ENCODE measurements at places on chromosomes 5 and 9. TPM values are rescaled to one million over a fixed set of nuclear protein-coding genes. Genes with fewer than 3 reads are reported as not detected.

DNA sequence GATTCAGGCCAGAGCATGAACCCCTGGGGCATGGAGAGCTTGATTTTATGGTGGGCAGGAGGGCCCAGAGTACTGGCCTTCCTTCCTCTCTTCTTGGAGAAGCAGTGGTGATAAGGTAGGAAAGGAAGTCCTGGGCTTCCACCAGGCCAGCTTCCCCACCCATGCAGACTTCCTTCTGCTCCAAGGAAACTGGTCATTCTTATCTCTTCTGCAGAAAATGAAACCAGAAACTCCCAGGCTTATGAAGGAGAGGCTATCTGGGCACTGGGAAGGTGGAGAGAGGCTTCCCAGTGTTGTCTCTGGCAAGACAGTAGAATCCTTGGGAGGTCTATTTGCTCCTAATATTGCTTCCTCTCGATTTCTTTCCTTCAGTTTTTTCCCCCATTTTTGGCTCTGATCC is 110.5 kb upstream of the EQTN start:
- H3K27ac ChIP-seq, result no peak overlapping the region
- H3K4me1 ChIP-seq, result no peaks in the 10 kb centered on the region
- no peak overlapping the region for H3K4me3 ChIP-seq

Gene RNF183
- not detected for total RNA-seq

DNA sequence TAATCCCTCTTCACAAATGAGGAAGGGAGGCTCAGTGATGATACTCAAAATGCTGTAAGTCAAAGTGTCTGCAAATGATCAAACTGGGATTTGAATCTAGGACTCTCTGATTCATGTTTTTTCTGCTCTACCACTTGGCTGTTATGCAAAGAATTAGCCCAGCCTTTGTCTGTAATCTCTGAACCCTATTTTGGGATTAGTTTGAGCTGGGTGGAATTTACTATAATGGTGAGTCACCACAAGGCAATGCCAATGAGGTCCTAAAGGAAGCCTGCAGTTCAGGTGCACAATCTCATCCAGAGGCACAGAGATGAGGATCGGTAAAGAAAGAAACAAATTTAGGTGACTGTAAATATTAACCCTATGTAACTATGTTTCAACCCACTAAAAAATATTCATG is 29.2 kb downstream of the RFK start:
- H3K4me1 ChIP-seq, result peaks cover 18% of the 10 kb centered on the region
- H3K27me3 ChIP-seq, result no peaks in the 10 kb centered on the region
- DNase-seq, result no peak
- H3K36me3 ChIP-seq, result no peaks in the 10 kb centered on the region

GRCh38 chr9:77554586-77555105 is 93.5 kb downstream of the GNA14 start:
- no peak overlapping the region for H3K4me3 ChIP-seq
- no peak overlapping the region for H3K27ac ChIP-seq
- no peaks in the 10 kb centered on the region for H3K4me1 ChIP-seq
- DNase-seq, result no peak

Gene LPAR1
- 13.0 TPM for total RNA-seq

Gene CDC20B
- not detected for total RNA-seq

Gene ZER1
- total RNA-seq, result 25.7 TPM

Gene SET
- total RNA-seq, result 87.2 TPM

DNA sequence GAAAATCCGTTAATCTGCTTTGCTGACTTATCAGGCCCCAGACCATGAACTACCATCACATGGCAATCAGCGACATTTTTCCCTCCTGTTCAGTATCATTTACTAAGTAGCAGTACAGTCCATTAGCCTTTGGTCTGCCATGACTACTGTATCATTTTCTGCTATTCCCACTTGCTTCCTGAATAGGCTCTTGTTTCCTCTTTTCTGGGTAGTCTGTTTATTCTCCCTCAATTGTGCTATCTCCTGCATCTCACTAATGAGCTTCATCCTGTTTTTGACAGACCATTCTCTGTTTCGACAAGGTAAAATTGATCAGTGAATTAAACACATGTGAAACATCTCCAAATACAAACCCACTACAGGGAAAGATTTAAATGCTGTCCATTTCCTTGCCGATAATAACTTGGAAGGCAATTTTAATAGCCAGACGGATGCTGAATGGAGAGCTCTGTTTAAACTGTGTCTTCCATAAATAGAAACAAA is 263.5 kb upstream of the ANKRD55 start:
- H3K4me3 ChIP-seq, result no peak overlapping the region
- no peaks in the 10 kb centered on the region for H3K36me3 ChIP-seq
- no peaks in the 10 kb centered on the region for H3K27me3 ChIP-seq

DNA sequence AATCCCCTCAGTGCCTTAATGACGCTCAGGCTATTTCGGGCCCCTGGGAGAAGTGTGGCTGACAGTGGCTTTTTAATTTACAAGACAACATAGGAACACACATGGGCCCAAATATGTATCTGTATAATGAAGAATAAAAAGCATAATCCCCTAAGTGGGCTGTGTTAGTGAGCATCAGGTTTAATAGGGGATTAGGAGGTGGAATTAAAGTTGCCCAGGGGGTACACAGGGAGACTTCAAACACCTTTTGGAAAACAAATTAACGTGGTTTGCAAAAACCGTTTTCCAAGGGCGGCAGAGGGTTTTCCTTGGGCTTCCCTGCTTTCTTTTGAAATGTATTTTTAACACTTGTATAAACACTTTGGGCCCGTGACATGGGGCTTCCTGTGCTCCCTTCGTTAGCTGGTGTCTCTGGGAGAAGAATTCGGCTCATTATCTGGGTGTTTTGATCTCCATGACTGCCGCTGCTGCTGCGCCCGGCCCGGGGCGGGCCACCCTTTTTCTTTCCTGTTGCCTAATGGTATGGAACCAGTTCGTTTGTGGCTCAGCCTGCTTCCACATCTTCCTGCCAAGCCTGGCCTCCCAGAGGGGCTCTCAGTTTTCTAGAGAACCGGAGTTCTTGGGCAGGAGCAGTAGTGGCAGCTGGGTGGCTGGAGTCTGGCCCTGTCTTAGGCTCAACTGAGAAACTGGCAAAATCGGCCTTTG is 173.0 kb downstream of the MACROH2A1 start:
- H3K4me3 ChIP-seq, result no peak overlapping the region
- no peaks in the 10 kb centered on the region for H3K4me1 ChIP-seq
- peak; percentile 2 for DNase-seq
- no peaks in the 10 kb centered on the region for H3K36me3 ChIP-seq
- no peaks in the 10 kb centered on the region for H3K27me3 ChIP-seq
- no peak overlapping the region for H3K27ac ChIP-seq

Gene GRIA1
- total RNA-seq, result 2.6 TPM

GRCh38 chr9:76926324-76926741 is 20.4 kb upstream of the PRUNE2 start:
- no peak for DNase-seq
- no peaks in the 10 kb centered on the region for H3K4me1 ChIP-seq
- H3K36me3 ChIP-seq, result no peaks in the 10 kb centered on the region
- H3K27me3 ChIP-seq, result no peaks in the 10 kb centered on the region
- H3K27ac ChIP-seq, result no peak overlapping the region
- no peak overlapping the region for H3K4me3 ChIP-seq

Gene ENHO
- not detected for total RNA-seq

DNA sequence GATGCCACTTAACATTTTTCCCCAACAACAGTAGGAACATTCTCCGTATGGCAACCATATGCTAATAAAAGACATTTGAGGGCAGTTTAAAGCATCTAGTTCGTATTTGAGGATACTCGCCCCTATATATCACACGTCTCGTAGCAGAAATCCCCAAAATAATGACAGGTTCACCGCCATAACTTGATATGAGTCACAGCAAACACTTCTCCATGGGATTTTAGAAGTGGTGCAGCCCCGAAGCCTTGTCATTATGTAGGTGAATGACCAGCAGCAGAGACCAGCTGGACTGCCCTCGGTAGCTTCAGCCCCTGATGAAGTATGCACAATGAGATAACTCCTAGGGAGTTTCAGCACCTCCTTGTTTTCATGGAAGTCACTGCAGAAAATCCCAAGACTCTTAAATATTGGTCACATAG is 2.0 kb downstream of the CTNND2 start:
- peak overlapping the region; percentile 69 for H3K27ac ChIP-seq
- peak; percentile 40 for DNase-seq
- H3K4me1 ChIP-seq, result peaks cover 38% of the 10 kb centered on the region
- H3K36me3 ChIP-seq, result no peaks in the 10 kb centered on the region
- peak overlapping the region; percentile 11 for H3K4me3 ChIP-seq
- no peaks in the 10 kb centered on the region for H3K27me3 ChIP-seq

Gene GFI1B
- not detected for total RNA-seq

DNA sequence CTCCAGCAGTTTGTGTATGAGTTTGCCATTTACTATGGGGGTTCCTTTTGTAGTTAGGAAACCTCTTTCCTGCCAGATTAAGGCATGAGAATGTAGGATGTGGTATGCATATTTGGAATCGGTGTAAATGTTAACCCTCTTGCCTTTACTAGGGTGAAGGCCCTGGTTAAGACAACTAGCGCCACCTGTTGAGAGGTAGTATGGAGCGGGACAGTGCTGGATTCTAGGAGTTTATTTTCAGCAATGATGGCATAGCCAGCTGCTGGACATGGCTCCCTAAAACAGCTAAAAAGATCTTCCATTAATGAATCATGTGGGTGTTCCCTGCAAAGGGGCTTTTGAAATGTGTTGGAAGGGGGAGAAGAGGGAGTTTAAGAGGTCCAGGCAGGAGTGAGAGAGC is 30.7 kb upstream of the GPX3 start:
- no peak overlapping the region for H3K27ac ChIP-seq
- H3K4me3 ChIP-seq, result no peak overlapping the region
- H3K36me3 ChIP-seq, result no peaks in the 10 kb centered on the region
- DNase-seq, result no peak

Gene SYNPO
- total RNA-seq, result 18.4 TPM

- no peaks in the 10 kb centered on the region for H3K27me3 ChIP-seq
- DNase-seq, result peak; percentile 17
- H3K36me3 ChIP-seq, result no peaks in the 10 kb centered on the region
- no peaks in the 10 kb centered on the region for H3K4me1 ChIP-seq
- no peak overlapping the region for H3K27ac ChIP-seq
Measured at GRCh38 chr9:90774682-90775081, 26.9 kb upstream of the SYK start.

GRCh38 chr9:114486205-114486963 is 18.9 kb downstream of the WHRN start:
- no peaks in the 10 kb centered on the region for H3K27me3 ChIP-seq
- H3K27ac ChIP-seq, result no peak overlapping the region
- no peaks in the 10 kb centered on the region for H3K36me3 ChIP-seq
- H3K4me3 ChIP-seq, result no peak overlapping the region
- DNase-seq, result no peak
- H3K4me1 ChIP-seq, result peaks cover 5% of the 10 kb centered on the region

Gene ANKRD34B
- total RNA-seq, result not detected

DNA sequence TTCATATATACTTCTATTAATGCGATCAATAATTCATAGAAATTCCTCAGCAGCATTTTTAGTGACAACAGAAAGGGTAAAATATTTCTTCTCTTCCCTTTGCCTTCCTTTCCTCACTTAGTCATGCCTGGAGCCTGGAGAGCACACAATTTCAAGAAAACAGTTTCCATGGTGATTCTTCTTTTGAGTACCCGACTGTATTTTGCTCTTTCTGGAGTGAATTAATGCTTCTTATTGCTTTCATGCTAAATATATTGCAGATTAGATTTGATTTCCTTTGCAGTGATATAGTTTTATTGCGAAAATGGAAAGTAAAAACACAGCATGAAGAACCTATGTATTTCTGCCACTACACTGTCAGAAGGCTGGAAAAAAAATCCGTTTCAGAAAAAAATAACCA is 153.5 kb downstream of the PPP2R2B start:
- H3K27ac ChIP-seq, result no peak overlapping the region
- no peaks in the 10 kb centered on the region for H3K27me3 ChIP-seq
- no peak for DNase-seq
- H3K4me3 ChIP-seq, result no peak overlapping the region

GRCh38 chr5:8062521-8062920 is 193.6 kb downstream of the MTRR start:
- H3K27me3 ChIP-seq, result no peaks in the 10 kb centered on the region
- no peak overlapping the region for H3K4me3 ChIP-seq
- no peaks in the 10 kb centered on the region for H3K4me1 ChIP-seq

Gene JAK2
- 11.7 TPM for total RNA-seq

DNA sequence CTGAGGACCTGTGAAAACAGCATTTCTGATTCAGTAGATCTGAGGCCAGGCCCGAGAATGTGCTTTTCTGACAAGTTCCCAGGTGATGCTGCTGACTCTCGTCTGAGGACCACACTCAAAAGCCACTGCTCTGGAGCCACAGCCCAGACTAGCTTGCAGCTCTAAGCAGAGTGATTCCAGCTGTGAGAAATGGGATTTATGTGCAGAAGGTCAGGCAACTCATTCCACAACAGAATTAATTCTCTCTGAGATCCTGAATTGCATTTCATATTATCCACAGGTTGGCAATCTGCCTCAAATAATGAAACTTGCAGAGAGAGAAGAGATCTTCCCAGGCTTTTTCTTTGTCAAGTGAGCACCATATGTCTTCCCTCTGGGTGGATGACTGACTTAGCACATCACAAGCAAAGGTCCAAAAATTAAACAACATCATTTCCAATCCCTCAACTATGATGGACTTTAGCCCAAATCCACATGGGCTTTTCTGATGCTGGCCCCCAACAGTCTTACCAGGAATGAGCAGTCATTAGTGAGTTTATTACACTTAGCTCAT is 140.2 kb downstream of the ALDH1A1 start:
- H3K4me3 ChIP-seq, result no peak overlapping the region
- no peak overlapping the region for H3K27ac ChIP-seq
- H3K27me3 ChIP-seq, result no peaks in the 10 kb centered on the region
- no peak for DNase-seq
- H3K36me3 ChIP-seq, result no peaks in the 10 kb centered on the region

DNA sequence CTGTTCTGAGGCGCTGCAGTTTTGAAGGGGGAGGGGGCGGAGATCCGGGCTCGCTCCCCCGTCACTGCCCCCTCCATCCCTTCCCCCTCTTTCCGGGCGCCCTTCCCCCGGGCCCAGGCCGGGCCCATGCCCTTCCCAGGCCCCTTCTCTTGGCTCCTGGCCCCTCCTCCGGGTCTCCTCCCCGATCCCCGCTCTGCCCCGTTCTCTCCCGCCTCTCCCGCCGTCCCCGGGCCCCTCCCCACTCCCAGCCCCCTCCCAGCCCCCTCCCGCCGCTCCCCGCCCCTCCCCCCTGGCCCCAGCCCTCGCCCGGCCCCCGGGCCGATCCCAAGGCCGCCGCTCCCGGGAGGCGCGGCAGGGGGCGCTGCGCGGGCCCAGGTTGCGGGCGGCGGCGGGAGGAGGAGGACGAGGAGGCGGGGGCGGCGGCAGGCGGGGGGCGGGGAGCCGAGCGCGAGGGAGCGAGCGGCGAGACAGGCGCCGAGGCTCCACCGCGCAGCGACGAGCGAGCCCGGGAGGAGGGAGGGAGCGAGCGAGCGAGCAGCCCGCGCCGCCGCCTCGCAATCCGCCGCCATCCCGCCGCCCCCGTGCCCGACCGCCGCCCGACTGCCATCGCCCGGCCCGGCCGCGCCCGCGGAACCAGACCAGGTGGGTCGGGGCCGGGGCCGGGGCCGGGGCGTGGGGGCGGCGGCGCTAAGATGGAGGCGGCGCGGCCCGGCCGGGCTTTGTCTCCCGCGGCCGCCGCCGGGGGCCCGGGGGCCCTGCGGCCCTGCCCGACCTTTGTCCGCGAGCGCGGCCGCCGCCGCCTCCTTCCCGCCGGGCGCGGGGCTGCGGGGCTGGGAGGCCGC is at the start of gene PRRC2B:
Gene PRRC2B, plus strand, starts transcription at position 465 of the 842 bp plus-strand sequence. CDS start 36,059 bp downstream, outside the sequence.
- peak within 1 kb of the TSS; percentile 72 for H3K4me3 ChIP-seq
- no peaks in the 10 kb centered on the region for H3K27me3 ChIP-seq
- H3K4me1 ChIP-seq, result peaks cover 57% of the 10 kb centered on the region
- peak; percentile 88 for DNase-seq
- no peaks in the 10 kb centered on the region for H3K36me3 ChIP-seq
- peak within 1 kb of the TSS; percentile 98 for H3K27ac ChIP-seq

Gene SPINK6
- not detected for total RNA-seq

Gene SPOCK1
- 30.6 TPM for total RNA-seq
